ENCODE measurements at places on chromosomes 3 and 15. TPM values are rescaled to one million over a fixed set of nuclear protein-coding genes. Genes with fewer than 3 reads are reported as not detected.

CCDC39 gene
- total RNA-seq, result not detected

NTRK3 gene
- 0.24 TPM for total RNA-seq

GAP43 gene
- not detected for total RNA-seq

VIPR1 gene
- total RNA-seq, result 0.69 TPM

GLDN gene
- not detected for total RNA-seq

SCAANT1 gene
- total RNA-seq, result not detected

CD200 gene
- 141 TPM for total RNA-seq

ASB14 gene
- total RNA-seq, result not detected

- H3K36me3 ChIP-seq, result no peaks in the 10 kb centered on the region
- H3K27ac ChIP-seq, result no peak overlapping the region
- no peak overlapping the region for H3K4me3 ChIP-seq
- no peaks in the 10 kb centered on the region for H3K4me1 ChIP-seq
These were observed 16.2 kb upstream of the BAHD1 start for GRCh38 chr15:40424483-40425115.

DNA sequence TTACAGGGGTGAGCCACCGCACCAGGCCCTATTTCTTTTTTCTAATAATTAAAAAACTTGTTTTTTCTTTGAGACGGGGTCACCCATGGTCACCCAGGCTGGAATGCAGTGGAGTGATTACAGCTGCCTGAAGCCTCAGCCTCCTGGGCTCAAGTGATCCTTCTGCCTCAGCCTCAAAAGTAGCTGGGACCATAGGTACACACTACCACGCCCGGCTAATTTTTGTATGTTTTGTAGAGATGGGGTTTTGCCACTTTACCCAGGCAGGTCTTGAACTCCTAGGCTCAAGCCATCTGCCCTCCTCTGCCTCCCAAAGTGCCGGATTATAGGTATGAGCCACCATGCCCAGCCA, 858 bp upstream of the TKT start:
- H3K4me3 ChIP-seq, result peak overlapping the region; percentile 2
- peaks cover 17% of the 10 kb centered on the region for H3K36me3 ChIP-seq
- H3K27ac ChIP-seq, result no peak overlapping the region
- peaks cover 8% of the 10 kb centered on the region for H3K27me3 ChIP-seq
- DNase-seq, result no peak

GRCh38 chr3:38085943-38086324, 46.9 kb downstream of the DLEC1 start:
- H3K27me3 ChIP-seq, result no peaks in the 10 kb centered on the region
- no peaks in the 10 kb centered on the region for H3K4me1 ChIP-seq
- peaks cover 3% of the 10 kb centered on the region for H3K36me3 ChIP-seq
- no peak overlapping the region for H3K27ac ChIP-seq

- H3K4me1 ChIP-seq, result peaks cover 23% of the 10 kb centered on the region
- H3K27ac ChIP-seq, result no peak overlapping the region
- no peak overlapping the region for H3K4me3 ChIP-seq
- DNase-seq, result no peak
These were observed 44.4 kb downstream of the FLNB start for GRCh38 chr3:58052373-58053273.

DNA sequence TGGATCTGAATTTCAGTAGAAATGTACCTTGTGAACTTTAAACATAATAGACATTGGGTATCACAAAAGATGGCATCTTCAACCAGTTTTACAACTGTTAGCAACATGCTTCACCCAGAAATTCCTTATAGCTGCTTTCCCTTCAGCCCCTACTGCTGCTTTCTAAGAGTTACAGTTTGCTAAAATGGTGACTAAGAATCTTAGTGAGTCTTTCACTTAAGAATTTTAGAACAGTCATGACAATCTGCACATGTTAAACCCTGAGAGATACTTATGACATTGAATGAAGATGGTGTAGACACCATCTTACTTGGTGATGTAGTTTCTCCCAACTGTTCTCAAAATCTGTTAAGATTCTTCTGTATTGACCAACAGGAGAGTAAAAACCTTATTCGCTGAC, 129.7 kb upstream of the UBE2E1 start:
- no peaks in the 10 kb centered on the region for H3K36me3 ChIP-seq
- H3K4me1 ChIP-seq, result no peaks in the 10 kb centered on the region
- DNase-seq, result no peak
- peaks cover 26% of the 10 kb centered on the region for H3K27me3 ChIP-seq
- no peak overlapping the region for H3K27ac ChIP-seq

DNA sequence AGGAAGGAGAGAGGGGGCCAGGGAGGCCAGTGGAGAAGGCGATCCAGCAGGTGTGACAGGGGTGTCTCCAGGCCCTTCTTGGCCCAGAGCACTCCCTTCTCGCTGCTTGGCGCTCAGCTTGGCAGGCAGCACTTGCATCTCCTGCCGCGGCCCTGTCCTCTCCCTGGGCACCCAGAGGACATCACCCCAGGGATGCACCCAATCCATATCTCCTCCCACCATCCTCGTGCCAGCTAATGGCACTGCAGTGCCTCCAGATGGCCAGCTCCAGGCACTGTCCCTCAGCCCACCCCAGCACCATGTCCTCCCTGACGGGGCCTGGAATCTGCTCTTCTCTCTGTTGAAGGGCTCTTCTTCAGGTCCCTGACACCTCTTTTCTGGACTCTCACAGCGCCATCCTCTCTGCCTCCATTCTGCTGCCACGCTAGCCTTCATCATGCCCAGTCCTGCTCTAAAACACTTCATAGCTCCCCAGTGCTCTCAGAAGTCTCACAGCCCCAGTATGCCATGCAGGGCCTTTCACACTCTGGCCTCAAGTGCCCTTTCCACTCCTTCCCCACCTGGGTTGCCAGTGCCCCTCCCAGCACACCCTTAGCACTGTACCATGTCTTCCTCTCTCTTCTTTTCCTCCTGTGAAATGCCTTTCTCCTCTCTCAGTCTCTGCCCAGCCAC, 106.8 kb upstream of the SLC6A11 start:
- no peaks in the 10 kb centered on the region for H3K4me1 ChIP-seq
- no peak overlapping the region for H3K27ac ChIP-seq
- DNase-seq, result no peak
- peaks cover 1% of the 10 kb centered on the region for H3K36me3 ChIP-seq

GRCh38 chr3:123749711-123750110, 134.4 kb downstream of the MYLK start:
- DNase-seq, result no peak
- H3K27me3 ChIP-seq, result peaks cover 7% of the 10 kb centered on the region
- H3K36me3 ChIP-seq, result no peaks in the 10 kb centered on the region
- no peak overlapping the region for H3K4me3 ChIP-seq
- H3K27ac ChIP-seq, result no peak overlapping the region
- no peaks in the 10 kb centered on the region for H3K4me1 ChIP-seq

GRCh38 chr15:51579012-51579411, 43.6 kb downstream of the DMXL2 start:
- no peaks in the 10 kb centered on the region for H3K36me3 ChIP-seq
- no peak overlapping the region for H3K27ac ChIP-seq
- H3K27me3 ChIP-seq, result peaks cover 8% of the 10 kb centered on the region
- H3K4me1 ChIP-seq, result no peaks in the 10 kb centered on the region

DNA sequence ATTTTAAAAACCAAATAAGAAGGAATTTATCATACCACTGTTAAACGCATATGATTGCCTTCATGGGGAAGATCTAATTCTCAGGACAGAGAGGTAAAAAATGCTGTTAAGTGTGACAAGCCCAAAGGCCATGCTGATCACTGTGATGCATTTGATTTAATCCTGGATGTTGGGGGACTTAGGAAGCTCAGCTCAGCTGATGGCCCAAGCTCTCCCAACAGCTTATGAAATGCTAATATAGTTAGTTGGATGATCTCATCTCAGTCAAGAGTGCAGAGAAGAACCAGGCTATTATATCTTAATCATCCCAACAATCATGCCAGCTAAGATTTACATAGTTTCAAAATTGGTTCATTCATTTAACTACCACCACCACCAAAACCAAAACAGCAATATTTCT, 340.0 kb downstream of the IL20RB start:
- DNase-seq, result no peak
- no peak overlapping the region for H3K4me3 ChIP-seq
- H3K36me3 ChIP-seq, result no peaks in the 10 kb centered on the region
